CD4-positive, alpha-beta T cell treated with Interleukin-1 beta for 1 hour (primary cell): ENCODE measurements at places on chromosomes 7 and 10.

- DNase-seq = no peak
Measured at GRCh38 chr10:132962623-132963429, 20.5 kb upstream of the CFAP46 start.

DNA sequence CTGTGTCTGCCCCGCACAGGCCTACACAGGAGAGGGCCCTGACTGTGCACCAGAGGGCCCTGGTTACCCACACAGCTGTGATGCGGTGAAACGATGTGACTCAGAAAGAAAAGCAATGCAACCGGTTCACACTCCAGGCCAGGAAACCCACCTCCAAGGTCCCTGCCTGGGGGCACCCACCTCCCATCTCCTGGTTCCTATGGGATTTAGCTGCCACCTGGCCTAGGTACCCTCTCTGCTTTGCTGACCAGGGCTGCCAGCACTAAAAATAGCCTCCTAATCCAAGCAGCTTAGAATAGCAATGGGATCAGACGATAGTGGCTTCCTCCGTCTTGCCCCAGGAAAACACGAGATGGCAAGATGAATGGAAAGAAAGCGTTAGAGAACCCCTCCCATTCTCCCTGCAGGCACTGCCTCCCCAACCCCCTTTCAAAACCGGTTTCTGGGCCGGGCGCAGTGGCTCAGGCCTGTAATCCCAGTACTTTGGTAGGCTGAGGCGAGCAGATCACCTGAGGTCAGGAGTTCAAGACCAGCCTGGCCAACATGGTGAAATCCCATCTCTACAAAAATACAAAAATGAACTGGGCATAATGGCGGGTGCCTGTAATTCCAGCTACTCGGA lies 12.4 kb downstream of the RBP3 start:
- no peak for DNase-seq

- no peak for DNase-seq
Measured at GRCh38 chr10:70683601-70683934, 11.3 kb downstream of the ADAMTS14 start.

DNA sequence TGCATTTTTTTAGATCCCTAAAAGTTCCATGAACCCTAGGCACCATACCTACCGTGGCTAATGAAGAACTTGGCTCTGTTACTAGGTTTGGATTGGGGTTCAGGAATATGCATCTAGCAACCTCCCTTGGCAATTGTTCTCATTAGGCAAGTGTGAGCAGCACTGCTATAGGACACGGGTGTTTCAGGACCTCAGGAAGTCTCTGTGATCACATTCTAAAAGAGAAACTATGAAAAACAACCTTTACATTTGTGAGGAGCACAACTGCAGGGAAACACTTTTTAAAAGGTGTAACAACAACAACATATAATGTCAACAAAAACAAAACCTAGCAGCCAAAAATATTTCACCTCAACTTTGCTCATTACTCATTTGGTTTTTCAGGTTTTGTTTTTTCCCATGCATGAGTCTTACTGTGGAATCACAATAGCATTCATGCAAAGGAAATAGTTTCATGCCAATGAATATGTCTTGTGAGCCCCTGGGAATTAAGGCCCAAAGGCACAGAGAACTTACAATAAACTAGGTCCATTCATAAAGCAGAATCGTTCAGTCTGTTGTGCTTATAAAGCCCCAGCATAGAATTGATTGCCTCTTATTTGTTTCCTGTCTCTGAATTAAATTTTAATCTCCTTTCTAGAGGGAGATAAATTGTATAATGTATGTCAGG lies 255.7 kb upstream of the DGKB start:
- no peak for DNase-seq

DNA sequence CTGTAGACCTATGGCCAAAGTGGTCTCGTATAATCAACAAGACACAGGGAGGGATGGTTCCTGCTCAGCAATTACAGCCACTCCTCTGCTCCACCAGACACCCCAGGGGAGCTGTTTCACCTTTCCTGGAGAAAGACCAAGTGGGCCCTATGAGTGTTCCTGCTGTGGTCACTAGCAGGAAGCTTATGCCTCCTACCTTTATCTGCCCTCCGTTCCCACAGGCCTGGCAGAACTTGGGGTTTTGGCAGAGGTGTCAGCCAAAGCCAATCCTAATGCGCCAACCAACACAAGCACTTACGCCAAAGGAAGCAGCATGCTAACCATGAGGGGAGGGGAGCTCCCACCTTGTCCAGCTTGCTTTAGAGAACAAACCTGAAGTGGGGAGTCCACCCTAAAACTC lies 31.2 kb downstream of the XPNPEP1 start:
- no peak for DNase-seq

DNA sequence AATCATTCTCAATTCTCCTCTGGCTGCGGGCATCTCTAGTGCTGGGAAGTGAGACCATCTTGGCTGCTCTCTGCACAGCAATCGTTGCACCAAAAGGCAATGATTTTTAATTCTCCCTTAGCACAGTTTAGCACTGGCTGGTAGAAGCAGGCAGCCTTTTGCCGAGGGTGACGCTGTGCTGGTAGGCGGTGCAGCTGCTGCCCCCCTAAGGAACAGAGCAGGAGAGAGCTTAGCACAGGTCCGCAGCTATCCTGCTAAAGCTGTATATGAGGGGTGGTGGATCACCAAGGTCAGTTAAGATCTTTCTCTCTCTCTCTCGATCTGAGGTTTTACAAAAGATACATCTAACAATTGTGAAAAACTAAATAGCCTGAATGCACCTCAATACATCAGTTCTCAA lies 390.1 kb downstream of the GATA3 start:
- DNase-seq = peak; percentile 42

DNA sequence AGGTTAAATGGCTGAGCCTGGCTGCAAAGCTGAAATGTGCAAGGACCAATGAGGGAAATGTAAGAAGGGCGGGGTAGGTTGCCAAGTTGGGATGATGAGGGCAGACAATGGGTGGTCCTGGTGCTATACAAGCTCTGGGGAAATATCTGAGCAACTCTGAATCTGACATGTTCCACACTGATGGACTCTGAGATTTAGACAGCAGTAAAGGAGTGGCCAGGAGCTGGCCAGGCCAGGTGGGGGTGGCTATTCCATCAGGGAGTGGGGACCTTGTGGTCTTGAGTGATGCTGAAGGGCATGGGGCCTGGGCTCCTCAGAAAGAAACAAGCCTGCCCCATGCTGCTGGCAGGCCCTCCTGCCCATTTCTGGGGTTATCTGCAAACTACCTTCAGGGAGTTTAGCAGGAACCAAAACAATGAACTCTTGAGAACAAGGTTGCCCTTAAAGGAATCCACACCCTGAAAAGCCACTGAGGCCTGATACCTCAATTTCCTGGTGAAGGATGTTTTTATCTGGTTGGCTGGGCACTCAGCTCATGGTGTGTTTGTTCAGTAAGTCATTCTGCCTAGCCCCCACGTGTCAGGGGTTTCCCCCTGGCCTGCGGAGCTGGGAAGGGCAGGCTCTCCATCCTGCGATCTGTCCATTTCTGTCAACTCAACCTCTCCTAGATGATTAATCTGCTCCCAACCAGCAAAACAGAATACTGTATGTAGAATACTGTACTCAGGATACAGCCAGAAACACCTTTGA lies 143.3 kb upstream of the TNS3 start:
- peak; percentile 45 for DNase-seq
